ENCODE measurements at places on chromosomes 6 and 20.

DNA sequence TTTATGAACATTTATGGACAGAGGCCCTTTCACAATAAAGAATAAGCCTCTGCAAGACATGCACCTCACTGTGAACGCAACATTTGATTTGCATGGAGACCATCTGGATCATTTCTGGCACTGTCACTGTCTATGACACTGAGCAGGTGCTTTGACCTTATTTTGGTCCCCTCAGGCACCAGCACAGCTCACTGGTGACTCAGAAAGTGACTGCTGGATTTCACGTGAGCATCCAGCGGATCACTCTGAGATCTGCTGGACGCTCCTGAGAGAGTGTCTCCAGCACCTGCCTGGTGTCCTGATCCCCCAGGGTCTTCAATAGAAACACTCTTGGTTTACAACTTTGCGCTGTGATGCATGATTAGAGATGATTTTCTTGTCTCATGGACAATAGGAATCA, 375.7 kb downstream of the TENT5A start:
- no peak for DNase-seq

- no peak for DNase-seq
These were observed 7.3 kb upstream of the SNTA1 start for GRCh38 chr20:33450867-33451266.

- no peak for DNase-seq
These were observed 5.6 kb downstream of the MDFI start for GRCh38 chr6:41643899-41644269.

DNA sequence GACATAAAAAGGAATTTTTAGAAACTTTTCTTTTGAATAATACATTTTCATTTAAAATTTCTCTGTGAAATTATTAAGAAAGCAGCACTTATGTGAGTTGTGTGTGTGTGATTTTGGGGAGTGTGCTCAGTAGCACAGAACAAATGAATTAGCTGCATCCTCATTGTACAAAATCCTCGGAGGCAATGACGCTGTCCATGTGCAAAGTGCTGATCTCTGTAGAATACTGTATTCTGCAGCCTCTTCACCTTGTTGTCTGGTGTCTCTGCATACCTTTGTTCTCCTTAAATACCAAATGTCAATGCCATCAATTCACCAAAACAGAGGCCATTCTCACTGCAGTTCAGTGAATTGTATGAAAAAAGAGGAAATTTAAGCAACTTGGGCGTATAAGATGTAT, 838.4 kb downstream of the QKI start:
- DNase-seq = no peak

- DNase-seq = no peak
These were observed 2.5 kb upstream of the TMEM14C start for GRCh38 chr6:10720265-10720959.

DNA sequence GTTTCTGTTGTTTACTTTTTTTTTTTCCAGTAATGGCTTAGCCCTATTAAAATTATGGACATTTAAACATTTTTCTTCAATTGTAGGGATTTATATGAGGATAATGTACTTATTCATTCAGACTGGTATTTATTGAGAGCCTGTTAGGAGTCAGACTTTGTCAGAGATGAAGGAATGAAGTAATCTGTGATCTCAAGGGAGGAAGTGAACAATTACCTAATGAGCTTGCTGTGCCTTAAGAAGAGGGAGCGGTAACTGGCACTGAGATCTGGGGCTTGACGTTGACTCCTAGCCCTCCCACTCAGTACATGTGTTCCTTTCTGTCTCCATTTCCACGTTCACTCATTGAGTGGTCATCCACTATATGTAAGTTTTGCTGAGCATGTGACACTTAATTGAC, 12.6 kb downstream of the AFDN start:
- DNase-seq = no peak

All from substantia nigra (tissue), 51 donors.